ENCODE measurements at places on chromosomes 5 and 9.

- peak; percentile 54 for DNase-seq
Measured at GRCh38 chr5:74762599-74762998, 4.3 kb downstream of the GFM2 start.

DNA sequence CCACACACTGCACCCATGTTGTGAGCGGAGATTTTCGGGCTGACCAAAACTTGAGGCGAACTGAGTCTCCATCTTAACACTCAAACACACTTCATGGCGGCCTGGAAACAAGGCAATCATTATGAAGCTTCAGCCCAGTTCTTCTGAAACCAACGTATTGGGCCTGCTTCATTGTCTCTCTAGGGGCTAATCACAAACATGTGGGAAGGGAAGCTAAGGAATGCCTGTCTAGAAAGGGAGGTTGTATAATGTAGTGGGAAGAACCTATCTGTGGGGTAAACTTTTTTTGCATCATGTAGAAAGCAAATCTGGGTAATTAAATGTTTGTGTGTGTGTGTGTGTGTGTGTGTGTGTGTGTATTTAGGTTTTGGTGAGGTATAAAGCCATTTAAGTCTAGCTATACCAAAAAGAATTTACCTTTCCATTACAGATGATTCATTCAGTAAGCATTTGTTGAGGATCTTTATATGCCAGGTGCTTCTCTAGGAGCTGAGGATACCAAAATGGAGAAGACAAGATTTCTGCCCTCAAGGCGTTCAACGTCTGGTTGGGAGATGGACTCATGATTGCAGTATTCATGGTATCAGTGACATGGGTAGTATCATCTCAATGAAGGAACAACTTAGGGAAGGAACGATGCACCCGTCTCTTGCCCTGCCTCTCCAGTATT, 29.4 kb downstream of the SLC1A3 start:
- no peak for DNase-seq

DNA sequence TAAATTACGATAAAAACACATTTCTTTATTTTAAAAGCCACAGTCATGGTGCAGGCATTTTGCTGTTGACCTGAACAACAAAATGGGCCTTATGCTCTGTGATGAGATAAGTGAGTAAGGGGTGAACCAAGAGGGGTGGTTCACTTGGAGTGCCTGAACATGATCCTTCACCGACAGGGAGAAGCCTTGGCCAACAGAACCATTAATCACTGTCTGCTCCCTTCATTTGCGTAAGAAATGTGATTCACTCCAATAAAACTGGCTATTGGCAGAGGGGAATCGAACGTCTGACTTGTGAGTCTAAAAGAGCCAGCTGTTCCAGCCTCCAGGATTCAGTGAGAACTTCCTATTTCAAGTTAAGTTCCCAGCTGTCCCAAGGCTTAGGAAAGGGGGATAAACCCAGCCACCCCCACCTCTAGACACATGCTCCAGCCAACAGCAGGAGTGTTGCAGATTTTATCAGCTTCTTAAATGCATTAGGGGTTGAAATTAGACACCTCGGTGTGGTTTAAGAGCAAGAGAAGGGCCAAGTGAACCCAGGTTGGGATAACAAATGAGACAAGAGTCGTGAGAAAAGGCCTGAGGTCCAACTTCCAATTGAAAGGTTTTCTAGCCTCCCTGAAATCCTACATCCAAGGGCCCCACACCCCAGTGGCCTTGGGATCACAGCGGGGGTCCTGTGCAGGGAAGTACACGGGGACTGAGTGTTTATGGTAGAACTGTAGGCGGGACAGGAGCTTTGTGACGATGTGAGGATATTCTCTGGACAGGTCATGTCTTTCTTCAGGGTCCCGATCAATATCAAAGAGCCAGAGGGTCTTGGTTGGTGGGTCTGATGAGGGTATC, 131.4 kb upstream of the LHFPL2 start:
- no peak for DNase-seq

GRCh38 chr5:29230591-29230990, 1962.9 kb upstream of the CDH6 start:
- DNase-seq = no peak

DNA sequence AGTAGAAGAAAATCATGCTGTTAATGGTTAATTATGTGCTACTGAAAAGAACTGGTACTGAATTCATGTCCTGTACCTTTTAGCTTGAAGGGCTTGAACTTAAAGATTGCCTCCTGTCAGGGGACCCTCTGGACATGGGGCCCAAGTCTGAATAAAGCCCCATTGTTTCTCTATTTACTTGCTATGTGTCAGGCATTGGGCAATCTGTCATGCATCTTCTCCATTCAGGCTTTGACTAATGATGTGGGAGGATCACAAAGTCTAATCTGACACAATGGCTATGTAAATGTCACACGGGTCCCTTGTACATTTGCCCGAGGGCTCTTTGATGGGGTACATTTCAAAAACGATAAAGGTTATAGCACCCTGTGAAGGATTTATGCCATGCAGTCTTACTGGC, 64.0 kb upstream of the TUSC1 start:
- DNase-seq = peak; percentile 3

DNA sequence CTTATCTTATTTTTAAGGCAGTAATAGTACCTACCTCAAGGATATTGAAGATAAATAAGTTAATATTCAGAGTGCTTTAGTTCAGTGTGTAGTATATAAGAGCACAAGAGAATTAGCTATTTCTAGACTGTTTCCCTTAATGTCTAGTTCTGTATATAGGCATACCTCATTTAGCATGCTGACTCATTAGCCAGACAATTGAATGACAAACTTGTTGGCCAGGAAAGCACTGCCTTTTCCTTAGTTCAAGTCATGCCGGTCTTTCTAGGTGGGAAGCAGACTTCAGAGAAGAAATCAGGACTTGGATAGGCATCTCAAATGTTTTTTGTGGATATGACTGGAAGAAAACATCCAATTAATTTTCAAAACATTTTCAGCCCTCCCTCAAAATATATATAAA, 3.2 kb upstream of the FBXO4 start:
- no peak for DNase-seq

Data from Ammon's horn (tissue), 1 donor.